ENCODE measurements at places on chromosomes 3 and 15.

GRCh38 chr15:62291262-62291661, 126.2 kb upstream of the C2CD4B start:
- no peak for DNase-seq

GRCh38 chr3:33716227-33716626, 1.8 kb downstream of the CLASP2 start:
- no peak for DNase-seq

GRCh38 chr3:61935814-61936213, 374.4 kb downstream of the PTPRG start:
- DNase-seq, result no peak

GRCh38 chr3:171415070-171415469, 45.1 kb downstream of the TNIK start:
- DNase-seq, result no peak

GRCh38 chr15:37079726-37080125, 20.6 kb downstream of the MEIS2 start:
- DNase-seq, result no peak

- DNase-seq, result no peak
These were observed 263.5 kb downstream of the NFKBIZ start for GRCh38 chr3:102112704-102113230.

GRCh38 chr3:4930501-4930900, 48.7 kb upstream of the BHLHE40 start:
- DNase-seq, result no peak

- no peak for DNase-seq
These were observed 93.4 kb downstream of the IL12A start for GRCh38 chr3:160081958-160082533.

DNA sequence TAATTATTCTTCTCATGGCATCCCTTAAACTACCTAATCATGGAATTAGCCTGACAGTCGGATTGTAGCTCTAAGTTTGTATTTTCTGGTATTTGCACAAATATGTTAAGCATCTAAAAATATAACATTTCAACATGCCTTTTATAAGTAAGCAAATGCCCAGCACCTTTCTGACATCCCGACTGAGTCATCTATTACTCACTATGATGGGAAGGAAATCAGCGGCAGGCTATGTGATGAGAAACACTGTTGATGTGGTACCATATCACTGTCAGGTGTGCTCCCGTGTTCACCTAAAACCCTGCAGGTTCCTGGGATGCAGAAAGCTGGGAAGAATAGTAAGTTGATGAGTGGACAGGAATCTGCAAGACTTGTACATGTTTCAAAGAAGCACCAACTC, 367.8 kb upstream of the IL12A start:
- DNase-seq, result no peak

DNA sequence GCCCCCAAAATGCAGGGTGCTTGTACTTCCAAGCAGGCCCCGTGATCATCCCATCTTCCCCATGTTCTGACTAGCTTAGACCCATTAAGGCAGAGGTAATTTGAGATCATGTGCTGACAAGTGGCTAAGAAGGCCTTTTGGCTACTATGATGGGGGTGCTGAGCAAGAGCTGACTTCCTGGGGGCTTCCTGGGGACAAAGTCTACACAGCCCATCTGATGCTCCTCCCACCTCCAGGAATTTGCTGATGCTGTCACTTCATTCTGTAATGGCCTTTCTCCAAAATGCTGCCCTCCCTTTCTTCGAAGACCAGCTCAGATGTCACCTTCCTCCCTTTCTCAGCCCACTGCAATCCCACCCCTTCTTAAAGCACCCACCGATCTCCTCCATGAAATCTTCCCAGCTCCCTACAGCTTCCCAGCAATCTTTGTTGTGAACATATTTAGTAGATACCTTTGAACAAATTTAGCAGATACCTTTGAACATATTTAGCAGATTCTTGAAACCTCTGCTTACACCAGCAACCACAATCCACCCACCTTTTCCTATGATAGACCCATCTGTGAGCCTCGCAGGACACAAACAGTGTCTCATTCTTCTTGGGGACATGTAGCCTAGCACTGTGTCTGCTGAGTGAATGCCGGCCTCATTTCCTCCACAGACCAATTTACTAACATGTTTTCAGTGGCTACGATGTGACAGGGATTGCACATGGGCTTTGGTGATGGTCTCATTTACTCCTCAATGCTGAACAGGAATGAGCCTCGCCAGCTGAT, 223.3 kb downstream of the EPHB1 start:
- no peak for DNase-seq

- DNase-seq, result peak; percentile 23
These were observed 1.7 kb downstream of the MEIS2 start for GRCh38 chr15:37098468-37099318.

DNA sequence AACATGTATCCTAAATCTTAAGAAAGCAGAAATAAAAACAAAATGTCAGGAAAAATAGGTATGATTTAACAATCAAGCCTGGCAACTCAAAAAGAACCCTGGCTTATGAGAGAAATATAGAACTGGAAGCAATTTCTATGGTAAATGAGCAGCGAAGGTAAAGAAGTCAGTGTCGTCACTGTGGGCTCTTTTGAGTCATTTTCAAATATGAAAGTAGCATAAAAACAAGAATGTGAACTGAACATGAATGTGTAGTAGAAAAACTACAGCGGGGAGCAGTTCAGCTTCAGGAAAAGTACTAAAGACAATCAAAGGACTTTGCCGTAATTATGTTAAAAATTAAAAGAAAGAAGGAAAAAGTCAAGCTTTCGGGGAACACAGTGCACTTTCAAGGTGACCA, 17.5 kb downstream of the LSG1 start:
- DNase-seq, result no peak

GRCh38 chr3:148998297-148998696, 7.0 kb downstream of the GYG1 start:
- DNase-seq, result no peak

GRCh38 chr15:81398910-81399551, 25.0 kb upstream of the TMC3 start:
- DNase-seq, result no peak

- DNase-seq, result no peak
These were observed 55.7 kb downstream of the SLC4A7 start for GRCh38 chr3:27428446-27428845.

DNA sequence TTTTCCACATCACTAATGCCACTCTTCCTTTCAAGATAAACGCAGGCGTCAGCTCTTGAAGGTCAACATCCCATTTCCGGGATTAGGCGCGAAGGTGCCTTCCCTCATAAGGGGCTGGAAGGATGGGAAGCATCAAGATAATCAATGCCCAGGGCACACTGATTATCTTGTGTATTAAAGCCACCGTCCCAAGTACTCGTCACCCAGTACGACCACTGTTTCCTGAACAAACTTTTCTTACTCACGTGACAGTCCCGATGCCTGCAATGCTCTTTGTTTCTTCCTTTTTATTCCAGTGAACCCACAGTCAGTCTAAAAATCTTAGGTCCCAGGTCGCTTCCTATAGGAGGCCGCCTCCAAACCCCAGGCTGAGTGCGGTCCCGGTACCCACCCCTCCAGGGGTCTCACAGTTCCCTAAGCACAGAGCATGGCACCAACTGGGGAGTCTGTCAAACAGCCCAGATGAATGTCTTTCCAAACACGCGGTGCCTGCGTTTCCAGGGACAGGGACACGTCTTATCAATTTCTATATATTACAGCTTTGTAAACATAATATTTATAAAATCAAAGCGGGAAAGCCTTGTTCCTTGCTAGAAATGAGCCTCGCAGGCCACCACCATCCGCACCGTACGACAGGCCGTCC, 589 bp downstream of the ANAPC13 start:
- DNase-seq, result peak; percentile 95

- no peak for DNase-seq
These were observed 21.4 kb downstream of the LMCD1 start for GRCh38 chr3:8523041-8523440.

DNA sequence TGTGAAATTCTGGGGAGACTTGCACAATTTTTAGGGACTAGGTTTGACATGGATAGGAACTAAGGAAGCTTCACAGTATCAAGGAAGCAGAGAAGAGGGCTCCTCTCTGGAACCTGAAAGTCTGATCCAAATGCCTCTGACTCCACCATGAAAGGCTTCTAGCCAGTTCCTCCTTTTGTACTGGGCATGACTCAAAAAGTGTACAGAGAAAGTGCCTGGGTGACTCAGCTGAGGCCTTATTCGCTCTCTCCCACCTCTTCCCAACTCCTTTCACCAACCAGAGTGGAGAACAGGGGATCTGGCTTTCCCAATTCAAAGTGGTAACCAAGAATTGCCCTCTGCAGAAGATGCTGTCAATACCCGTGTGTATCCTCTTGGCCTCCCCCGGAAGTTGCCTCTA, 342.9 kb upstream of the PROK2 start:
- DNase-seq, result no peak

DNA sequence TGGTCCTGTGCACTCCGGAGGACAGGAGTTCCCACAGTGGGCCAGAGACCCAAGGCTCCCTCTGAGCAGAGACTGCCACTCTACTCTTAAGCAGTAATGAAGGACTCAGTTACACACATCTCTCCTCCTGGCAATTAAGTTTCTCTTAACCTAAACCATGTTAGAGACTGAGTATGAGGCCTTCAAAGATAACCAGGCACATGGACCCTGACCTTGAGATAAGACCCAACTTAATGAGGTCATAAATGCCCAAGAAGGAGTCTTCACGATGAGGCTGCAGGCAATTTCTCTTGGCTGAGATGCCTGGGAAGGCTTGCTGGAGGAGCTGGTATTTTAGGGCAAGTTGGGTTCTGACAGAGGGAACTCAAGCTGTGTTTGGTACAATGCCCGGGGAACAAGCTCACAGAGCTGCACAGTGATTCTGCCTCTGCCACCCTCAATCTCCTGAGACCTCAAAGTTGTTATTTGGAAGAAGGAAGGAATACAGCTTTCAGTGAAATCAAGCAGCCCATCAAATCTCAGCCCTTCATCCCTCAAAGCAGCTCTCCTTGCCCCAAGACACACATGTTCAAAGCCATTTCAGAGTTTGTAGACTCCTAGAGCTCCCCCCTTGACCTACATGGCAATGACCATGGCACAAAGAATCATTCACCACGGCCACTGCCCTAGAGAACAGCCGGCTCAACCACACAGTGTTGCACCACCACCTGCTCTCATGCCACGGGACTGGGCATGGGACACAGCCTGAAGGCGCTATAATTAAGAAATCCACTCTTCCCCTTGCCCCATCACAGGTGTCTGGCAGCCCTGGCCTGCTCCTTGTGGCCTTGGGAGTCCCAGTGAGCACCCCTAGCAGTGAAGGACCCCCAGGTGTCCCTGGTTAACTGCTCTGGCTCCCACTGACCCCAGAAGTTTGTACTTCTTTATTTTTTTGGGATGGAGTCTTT, 7.1 kb downstream of the RMDN3 start:
- DNase-seq, result no peak

DNA sequence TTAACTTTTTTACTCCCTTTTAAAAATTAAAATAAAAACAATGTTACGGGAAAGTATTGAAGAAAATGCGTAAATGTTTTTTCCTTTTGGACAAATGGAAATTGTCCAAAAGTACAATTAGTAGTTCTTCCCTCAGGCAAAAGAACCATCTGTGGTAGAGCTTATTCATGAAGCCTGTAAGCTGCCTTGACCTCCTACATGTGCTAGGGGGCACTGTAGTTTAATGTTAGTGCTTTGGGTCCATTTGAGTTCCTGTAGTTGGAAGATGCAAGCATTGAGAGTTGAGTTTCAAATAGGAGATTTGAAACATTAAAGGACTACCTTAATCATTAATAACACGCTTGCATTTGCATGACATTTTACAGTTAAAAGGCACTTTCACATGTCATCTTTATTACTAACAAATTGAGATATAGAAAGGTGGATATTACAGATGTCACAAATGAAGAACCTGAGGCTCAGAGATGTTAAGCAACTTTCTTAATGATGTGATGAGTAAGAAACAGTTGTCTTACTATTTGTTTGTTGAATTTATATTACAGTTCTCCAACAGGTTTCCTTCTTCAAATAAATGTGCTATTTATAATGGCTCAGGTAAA, 1.8 kb upstream of the ZNF385D start:
- DNase-seq, result no peak

DNA sequence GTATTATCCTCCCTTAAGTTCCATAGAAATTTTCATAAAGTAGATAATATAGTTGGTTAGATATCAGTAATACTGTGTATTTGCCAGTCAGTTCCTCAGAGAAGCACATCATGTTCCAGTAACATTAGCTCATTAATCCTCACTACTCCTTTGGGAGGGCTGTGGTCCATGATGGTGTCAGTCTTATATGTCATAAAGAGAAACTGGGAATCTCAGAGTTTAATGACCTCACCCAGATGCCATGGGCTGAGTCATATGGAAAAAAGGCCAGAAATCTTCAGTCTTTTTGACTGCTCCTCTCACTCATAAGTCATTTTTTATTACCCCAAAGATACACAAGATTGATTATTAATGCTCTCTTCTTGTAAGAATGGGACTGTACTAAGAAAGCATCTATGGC, 188.6 kb downstream of the CHL1 start:
- no peak for DNase-seq

GRCh38 chr3:11819146-11819689, 27.5 kb downstream of the TAMM41 start:
- DNase-seq, result no peak

DNA sequence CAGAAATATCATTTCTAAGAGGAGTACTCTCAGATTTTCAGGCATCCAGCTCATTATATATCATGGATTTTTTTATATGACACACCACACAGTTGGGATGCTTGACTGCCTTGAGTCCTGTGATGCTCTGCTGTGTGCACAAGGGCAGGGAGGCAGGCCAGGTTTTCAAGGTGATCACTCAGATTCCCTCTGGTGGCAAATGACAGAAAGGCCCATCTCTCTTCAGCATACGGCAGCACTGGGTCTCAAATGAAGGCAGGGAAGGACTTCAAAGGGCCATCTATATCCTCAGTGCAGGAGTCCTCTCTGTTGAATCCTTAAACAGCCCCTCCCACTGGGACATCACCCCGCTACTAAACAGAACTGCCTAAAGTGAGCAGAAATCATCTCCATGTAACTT, 54.8 kb upstream of the MYO5C start:
- no peak for DNase-seq

- no peak for DNase-seq
These were observed 365.2 kb upstream of the AGTR1 start for GRCh38 chr3:148332509-148332908.

DNA sequence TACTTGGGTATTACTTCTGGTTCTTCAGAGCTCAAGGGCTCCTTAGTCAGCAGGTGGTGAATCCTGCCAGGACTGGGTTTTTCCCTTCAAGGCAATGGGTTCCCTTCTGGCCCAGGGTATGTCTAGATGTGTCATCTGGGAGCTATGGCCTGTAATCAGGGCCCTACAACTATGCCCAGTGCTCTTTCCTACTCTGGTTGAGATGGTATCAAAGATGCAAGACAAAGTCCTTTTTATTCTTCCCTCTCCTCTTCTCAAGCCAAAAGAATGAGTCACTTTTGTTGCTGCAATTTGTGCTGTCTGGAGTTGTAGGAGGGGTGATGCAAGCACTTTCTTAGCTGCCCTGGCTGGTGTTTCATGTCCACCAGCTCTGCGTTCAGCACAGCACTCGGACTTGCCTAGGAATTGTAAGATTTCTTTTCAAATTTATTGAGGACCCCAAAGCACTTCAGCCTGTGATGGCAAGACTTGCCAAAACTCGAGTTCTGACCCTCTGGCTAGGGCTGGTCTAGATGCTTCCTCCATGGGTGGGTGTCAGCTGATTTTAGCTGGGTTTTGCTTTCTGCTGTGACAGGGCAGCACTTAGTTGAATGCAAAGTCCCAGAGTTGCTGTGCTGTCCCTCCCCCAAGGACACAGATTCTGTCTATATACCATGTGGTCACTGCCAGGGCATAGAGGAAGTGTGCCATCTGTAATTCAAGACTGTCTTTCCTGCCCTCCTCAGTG, 129.2 kb upstream of the CBLB start:
- no peak for DNase-seq

GRCh38 chr15:44087578-44088465, 107.2 kb downstream of the FRMD5 start:
- DNase-seq, result no peak

GRCh38 chr15:72554471-72555425, 80.6 kb downstream of the ARIH1 start:
- peak; percentile 54 for DNase-seq

All from activated CD8-positive, alpha-beta T cell treated with anti-CD3 and anti-CD28 coated beads for 36 hours (primary cell).